ENCODE measurements at places on chromosomes 16 and 17.

DNA sequence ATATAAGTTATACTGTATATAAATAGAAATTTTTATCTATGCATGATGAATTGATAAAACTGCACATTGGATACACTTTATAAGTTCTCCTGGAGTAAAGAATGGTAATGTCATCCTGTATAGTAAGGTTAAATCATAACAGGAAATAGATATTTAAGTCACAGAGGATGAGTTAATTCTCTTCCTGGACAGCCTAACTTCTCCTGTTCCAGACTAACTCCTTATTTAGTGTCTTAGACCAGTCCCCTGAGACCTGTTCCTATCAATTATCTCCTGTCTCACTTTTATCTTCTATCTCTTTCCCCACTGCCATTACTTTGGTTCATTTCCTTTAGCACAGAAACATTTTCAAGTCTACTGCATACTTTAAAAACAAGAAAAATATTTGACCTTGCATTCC is 46.5 kb downstream of the SSH2 start:
- no peaks in the 10 kb centered on the region for H3K27me3 ChIP-seq
- no peak overlapping the region for H3K27ac ChIP-seq
- DNase-seq, result no peak
- H3K36me3 ChIP-seq, result no peaks in the 10 kb centered on the region
- no peak overlapping the region for H3K4me3 ChIP-seq
- H3K4me1 ChIP-seq, result peaks cover 10% of the 10 kb centered on the region

- no peak overlapping the region for H3K27ac ChIP-seq
- H3K4me1 ChIP-seq, result peaks cover 7% of the 10 kb centered on the region
- H3K4me3 ChIP-seq, result no peak overlapping the region
Observed at GRCh38 chr16:47778106-47778801, 317.1 kb downstream of the PHKB start.

DNA sequence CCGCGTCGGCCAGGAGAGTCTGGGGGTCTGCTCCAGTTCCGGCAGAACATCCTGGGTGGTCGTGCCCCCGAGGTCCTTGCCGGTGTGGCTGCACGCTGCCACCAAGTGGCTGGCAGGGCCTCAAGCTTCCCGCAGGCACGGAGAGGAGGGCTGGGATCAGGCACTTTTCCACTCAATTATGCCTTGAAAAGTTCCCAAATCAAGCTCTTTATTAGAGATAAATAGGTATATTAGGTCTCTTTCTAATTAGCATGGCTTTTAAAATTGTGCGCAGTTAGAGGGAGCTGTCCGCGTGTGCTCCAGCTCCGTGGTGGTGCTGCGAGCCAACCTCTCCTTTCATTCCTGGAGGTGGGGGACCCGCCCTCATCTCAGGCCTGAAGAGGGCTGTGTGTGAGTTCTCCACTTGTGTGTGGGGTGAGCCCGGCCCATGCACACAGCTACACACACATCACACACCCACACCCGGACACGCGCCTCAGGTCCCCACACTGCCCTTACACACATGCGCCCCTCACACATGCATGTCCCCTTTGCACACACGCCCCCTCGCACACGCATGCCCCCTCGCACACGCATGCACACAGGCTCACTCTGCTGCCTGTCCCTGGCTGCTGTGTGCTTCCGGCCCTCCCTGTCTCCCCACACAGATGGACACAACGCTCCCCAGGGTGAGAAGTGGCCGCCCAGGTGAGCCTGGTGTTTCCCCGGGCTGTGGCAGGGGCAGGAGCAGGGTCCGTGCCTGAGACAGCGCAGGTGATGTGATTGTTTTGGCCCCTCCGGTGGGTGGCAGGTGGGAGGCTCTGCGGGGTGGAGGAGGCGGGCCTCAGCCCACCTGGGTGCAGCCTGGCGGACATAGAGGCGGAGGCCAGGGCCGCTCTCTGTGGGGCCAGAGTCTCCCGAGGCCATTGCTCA is 28.8 kb downstream of the CACNA1H start:
- no peak overlapping the region for H3K4me3 ChIP-seq

DNA sequence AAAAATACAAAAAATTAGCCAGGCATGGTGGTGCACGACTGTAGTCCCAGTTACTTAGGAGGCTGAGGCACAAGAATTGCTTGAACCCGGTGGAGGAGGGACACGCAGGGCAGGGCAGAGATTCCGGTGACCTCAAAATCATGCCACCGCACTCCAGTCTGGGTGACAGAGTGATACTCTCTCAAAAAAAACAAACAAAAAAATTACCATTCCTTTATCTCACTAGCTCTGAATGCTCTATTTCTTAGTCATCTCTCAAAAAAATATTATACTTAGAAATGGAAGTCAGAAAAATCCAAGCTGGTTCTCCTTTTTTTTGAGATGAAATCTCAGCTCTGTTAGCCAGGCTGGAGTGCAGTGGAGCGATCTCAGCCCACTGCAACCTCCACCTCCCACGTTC is 40.8 kb downstream of the SPOP start:
- no peaks in the 10 kb centered on the region for H3K27me3 ChIP-seq
- DNase-seq, result no peak
- peaks cover 4% of the 10 kb centered on the region for H3K4me1 ChIP-seq
- H3K27ac ChIP-seq, result no peak overlapping the region
- no peak overlapping the region for H3K4me3 ChIP-seq

GRCh38 chr17:27824176-27824715 is 23.9 kb upstream of the NOS2 start:
- H3K36me3 ChIP-seq, result no peaks in the 10 kb centered on the region
- H3K4me3 ChIP-seq, result no peak overlapping the region
- no peak overlapping the region for H3K27ac ChIP-seq
- no peaks in the 10 kb centered on the region for H3K4me1 ChIP-seq
- DNase-seq, result no peak

GRCh38 chr17:13337864-13338371 is 263.8 kb downstream of the HS3ST3A1 start:
- H3K36me3 ChIP-seq, result no peaks in the 10 kb centered on the region
- H3K27ac ChIP-seq, result no peak overlapping the region
- no peak overlapping the region for H3K4me3 ChIP-seq
- peaks cover 4% of the 10 kb centered on the region for H3K27me3 ChIP-seq

- DNase-seq, result no peak
- H3K4me1 ChIP-seq, result peaks cover 16% of the 10 kb centered on the region
- peak overlapping the region; percentile 70 for H3K27ac ChIP-seq
- no peaks in the 10 kb centered on the region for H3K27me3 ChIP-seq
Observed at GRCh38 chr16:12802048-12802447, 1.6 kb downstream of the CPPED1 start.

- no peaks in the 10 kb centered on the region for H3K4me1 ChIP-seq
- H3K36me3 ChIP-seq, result peaks cover 27% of the 10 kb centered on the region
- no peak overlapping the region for H3K27ac ChIP-seq
- DNase-seq, result no peak
- no peaks in the 10 kb centered on the region for H3K27me3 ChIP-seq
Observed at GRCh38 chr17:17216776-17217175, 10.6 kb upstream of the PLD6 start.

DNA sequence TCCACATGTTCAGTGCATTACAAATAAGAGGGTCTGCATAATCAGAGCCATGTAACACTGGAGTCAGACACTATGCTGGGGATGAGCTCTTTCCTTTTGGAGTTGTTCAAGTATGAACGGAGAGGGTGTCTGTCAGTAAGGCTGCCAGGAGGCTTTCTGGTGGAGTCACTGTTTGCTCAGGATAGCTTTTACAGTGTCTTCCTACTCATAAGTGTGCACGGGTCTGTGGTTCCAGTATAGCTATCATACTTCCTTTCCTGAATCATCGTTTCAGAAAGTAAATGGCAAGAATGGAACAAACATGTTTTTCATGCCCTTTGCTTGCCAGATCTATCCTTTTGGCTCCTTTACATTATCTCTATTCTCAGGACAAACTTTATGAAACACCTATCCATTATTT is 152.7 kb upstream of the CDH11 start:
- no peaks in the 10 kb centered on the region for H3K36me3 ChIP-seq
- H3K27ac ChIP-seq, result no peak overlapping the region
- H3K4me3 ChIP-seq, result no peak overlapping the region
- H3K27me3 ChIP-seq, result no peaks in the 10 kb centered on the region
- H3K4me1 ChIP-seq, result no peaks in the 10 kb centered on the region

DNA sequence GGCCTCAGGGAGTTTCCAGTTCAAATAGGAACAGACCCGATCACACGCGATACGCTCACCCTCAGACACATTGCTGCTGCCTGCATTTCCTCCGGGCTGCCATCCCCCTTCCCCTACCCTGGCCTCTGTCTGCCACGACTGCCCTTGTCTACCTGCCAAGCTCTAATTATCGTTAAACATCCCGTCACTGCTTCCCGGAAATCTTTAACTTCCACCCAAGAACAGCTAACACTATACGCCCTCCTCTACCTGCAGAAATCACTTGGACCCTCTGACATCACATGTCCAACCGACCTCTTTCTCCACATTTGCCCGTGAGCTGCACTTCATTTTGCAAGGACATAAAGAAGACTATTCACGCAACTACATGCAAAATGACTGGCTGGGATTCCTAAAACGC is 40.4 kb downstream of the ABAT start:
- no peaks in the 10 kb centered on the region for H3K27me3 ChIP-seq
- no peaks in the 10 kb centered on the region for H3K4me1 ChIP-seq

GRCh38 chr17:81456798-81457197 is 55.8 kb downstream of the ACTG1 start:
- no peak overlapping the region for H3K27ac ChIP-seq
- peaks cover 10% of the 10 kb centered on the region for H3K4me1 ChIP-seq
- H3K27me3 ChIP-seq, result no peaks in the 10 kb centered on the region
- DNase-seq, result no peak

- H3K4me3 ChIP-seq, result no peak overlapping the region
- H3K36me3 ChIP-seq, result no peaks in the 10 kb centered on the region
Observed at GRCh38 chr16:70687102-70687511, 1.3 kb upstream of the MTSS2 start.

- H3K36me3 ChIP-seq, result peaks cover 8% of the 10 kb centered on the region
- DNase-seq, result no peak
- no peak overlapping the region for H3K27ac ChIP-seq
- no peaks in the 10 kb centered on the region for H3K27me3 ChIP-seq
- H3K4me1 ChIP-seq, result peaks cover 7% of the 10 kb centered on the region
Observed at GRCh38 chr17:76709077-76709950, 1.5 kb downstream of the MXRA7 start.

DNA sequence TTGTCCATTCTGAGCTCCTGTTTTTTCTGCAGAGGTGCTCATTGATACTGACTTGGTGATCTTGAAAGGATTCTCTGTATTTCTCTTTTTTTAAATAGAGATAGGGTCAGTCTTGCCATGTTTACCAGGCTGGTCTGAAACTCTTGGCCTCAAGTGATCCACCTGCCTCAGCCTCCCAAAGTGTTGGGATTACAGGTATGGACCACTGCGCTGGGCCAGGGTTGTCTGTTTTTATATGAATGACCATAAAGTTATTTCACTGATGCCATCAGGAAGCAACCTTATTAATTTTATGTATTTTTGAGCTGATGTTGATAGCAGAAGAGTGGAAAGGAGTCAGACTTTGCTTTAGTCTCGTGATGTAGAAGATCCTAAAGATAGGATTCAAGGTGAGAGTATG is 35.7 kb upstream of the METTL9 start:
- peaks cover 3% of the 10 kb centered on the region for H3K4me1 ChIP-seq
- no peaks in the 10 kb centered on the region for H3K27me3 ChIP-seq
- no peak for DNase-seq
- no peak overlapping the region for H3K4me3 ChIP-seq
- H3K36me3 ChIP-seq, result no peaks in the 10 kb centered on the region
- H3K27ac ChIP-seq, result no peak overlapping the region

- no peak for DNase-seq
- H3K36me3 ChIP-seq, result no peaks in the 10 kb centered on the region
- no peak overlapping the region for H3K27ac ChIP-seq
- H3K27me3 ChIP-seq, result no peaks in the 10 kb centered on the region
- peaks cover 14% of the 10 kb centered on the region for H3K4me1 ChIP-seq
Observed at GRCh38 chr17:65562206-65562531, 721 bp upstream of the AXIN2 start.

- H3K36me3 ChIP-seq, result peaks cover 60% of the 10 kb centered on the region
- DNase-seq, result no peak
Observed at GRCh38 chr16:15033309-15033707, 22.6 kb downstream of the NTAN1 start.

- no peaks in the 10 kb centered on the region for H3K27me3 ChIP-seq
- H3K27ac ChIP-seq, result no peak overlapping the region
- DNase-seq, result no peak
- H3K36me3 ChIP-seq, result no peaks in the 10 kb centered on the region
Observed at GRCh38 chr17:60240290-60240689, 90.5 kb downstream of the CA4 start.

GRCh38 chr16:19366391-19366790 is 51.3 kb upstream of the TMC5 start:
- no peaks in the 10 kb centered on the region for H3K27me3 ChIP-seq
- no peak for DNase-seq
- H3K4me3 ChIP-seq, result no peak overlapping the region
- no peaks in the 10 kb centered on the region for H3K4me1 ChIP-seq
- H3K36me3 ChIP-seq, result no peaks in the 10 kb centered on the region

GRCh38 chr16:55754056-55754455 is 78.8 kb downstream of the CES1 start:
- H3K4me1 ChIP-seq, result peaks cover 8% of the 10 kb centered on the region
- H3K27ac ChIP-seq, result no peak overlapping the region
- H3K36me3 ChIP-seq, result no peaks in the 10 kb centered on the region
- H3K4me3 ChIP-seq, result no peak overlapping the region
- no peaks in the 10 kb centered on the region for H3K27me3 ChIP-seq

- peak overlapping the region; percentile 69 for H3K27ac ChIP-seq
- DNase-seq, result no peak
- peaks cover 49% of the 10 kb centered on the region for H3K4me1 ChIP-seq
- H3K27me3 ChIP-seq, result no peaks in the 10 kb centered on the region
- peak overlapping the region; percentile 73 for H3K4me3 ChIP-seq
Observed at GRCh38 chr16:56451753-56452689, 667 bp downstream of the OGFOD1 start.

GRCh38 chr16:49514073-49514980 is 140.7 kb downstream of the C16orf78 start:
- H3K27ac ChIP-seq, result no peak overlapping the region
- H3K36me3 ChIP-seq, result no peaks in the 10 kb centered on the region
- no peaks in the 10 kb centered on the region for H3K27me3 ChIP-seq
- no peak overlapping the region for H3K4me3 ChIP-seq
- DNase-seq, result no peak

DNA sequence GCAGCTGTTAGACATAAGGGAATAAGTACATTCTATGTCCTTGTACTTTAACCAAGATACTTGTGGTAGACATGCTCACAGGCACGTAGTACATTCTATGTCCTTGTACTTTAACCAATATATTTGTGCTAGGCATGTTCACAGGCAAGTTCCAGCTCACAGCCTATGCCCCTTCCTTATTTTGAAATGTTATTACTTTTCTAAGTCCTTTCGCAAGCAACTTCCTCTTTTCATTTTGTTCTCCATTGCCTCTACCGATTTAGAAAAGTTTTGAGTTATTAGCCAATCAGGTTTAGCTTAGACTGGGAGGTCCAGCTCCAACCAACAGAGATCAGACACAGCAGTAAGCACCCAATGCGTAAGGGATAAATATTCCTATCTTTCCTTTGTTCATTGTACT is 60.1 kb upstream of the NUDT7 start:
- no peak overlapping the region for H3K4me3 ChIP-seq
- no peak for DNase-seq

DNA sequence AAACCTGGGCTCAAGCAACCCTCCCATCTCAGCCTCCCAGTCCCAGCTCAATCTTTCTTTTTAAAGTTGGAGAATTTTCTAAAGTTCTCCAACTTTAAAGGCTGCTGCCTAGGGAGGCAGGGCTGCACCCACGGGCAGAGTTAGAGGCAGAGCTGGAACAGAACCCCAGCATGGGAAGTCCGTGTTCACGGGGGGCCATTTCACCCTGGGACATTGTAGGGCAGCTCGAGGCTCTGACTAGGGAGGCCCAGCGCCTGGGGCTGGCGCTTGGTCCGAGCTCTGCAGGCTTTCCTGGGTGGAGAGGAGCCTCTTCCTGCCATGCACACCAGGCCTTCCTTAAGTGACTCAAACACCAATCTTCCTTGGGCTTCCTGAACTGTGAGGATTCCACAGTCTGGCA is 70.2 kb downstream of the CYLD start:
- H3K36me3 ChIP-seq, result no peaks in the 10 kb centered on the region
- no peak for DNase-seq
- no peak overlapping the region for H3K4me3 ChIP-seq
- no peak overlapping the region for H3K27ac ChIP-seq
- H3K4me1 ChIP-seq, result no peaks in the 10 kb centered on the region
